Activated CD4-positive, alpha-beta T cell treated with anti-CD3 and anti-CD28 coated beads, Interleukin-2, Interleukin-6, amounts not matched to agents 100 ng/mL and 50 ng/mL, durations not matched to agents 16 hours and 8 hours (primary cell): ENCODE measurements at places on chromosomes 7 and 10.

DNA sequence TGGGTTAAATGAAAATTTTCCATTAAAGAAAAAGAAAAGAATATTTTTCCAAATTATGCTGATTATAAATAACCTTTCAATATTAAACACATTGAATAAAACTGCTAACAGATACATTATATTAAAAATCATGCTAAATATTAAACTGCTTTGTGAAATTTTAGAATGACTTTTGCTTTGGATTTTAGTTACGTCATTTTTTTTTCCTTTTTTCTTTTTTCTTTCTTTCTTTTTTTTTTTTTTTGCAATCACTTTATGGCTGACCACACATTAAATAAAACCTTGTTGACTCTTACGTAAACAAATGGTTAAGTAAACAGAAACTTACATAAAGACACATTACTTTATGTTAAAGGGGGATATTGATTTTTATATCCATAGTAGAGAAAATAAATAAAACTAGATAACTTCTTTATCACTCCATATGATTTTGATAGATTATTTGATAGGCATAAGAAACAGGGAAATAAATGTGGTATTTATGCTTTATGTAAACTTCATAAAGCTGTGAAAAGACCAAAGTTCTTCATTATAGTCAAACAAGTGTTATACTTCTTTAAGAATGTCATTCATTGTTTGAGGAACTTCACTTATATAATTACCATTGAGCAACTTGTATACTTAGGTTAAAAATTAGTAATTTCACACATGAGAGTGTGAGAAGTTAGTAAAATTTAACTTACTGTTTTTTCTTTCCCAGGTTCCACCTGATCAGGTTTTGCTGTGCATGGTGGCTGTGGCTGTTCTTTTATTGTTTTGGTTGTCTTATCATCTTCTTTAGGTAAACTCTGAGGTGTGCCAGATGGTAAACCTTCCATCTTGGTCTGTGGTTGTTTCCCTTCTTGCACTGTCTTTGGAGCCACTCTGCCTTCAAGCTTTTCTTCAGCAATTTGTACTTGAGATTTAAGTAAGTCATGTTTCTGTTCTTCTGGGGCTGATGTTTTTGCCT, 197.3 kb downstream of the PCLO start:
- no peak for DNase-seq

- no peak for DNase-seq
These were observed 3.4 kb downstream of the TLX1 start for GRCh38 chr10:101134299-101135127.

GRCh38 chr7:114086914-114087652, 168.3 kb upstream of the PPP1R3A start:
- no peak for DNase-seq

- no peak for DNase-seq
These were observed 43.8 kb downstream of the CYTH3 start for GRCh38 chr7:6228361-6229229.
